Endothelial cell (in vitro differentiated cells): ENCODE measurements at places on chromosomes 2 and 18.

DNA sequence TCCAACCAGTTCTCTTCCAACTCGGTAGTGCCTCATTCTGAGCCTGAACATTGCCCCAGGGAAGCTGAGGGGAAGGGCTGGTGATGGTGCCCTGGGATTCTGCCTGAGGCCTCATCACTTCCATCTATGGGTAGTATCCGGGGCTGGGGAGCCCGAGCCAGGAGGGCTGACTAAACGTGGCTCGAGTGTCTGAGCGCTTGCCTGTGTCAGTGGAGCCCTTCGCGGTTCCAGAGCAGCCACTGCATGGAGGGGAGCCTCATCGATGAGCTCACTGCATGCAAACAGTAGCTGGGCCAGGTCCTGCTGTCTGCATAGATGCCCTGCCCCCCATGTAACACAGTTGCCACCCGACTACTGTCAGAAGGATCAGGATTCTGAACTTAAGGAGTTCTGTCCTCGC is 129.3 kb downstream of the GLI2 start:
- DNase-seq, result no peak

DNA sequence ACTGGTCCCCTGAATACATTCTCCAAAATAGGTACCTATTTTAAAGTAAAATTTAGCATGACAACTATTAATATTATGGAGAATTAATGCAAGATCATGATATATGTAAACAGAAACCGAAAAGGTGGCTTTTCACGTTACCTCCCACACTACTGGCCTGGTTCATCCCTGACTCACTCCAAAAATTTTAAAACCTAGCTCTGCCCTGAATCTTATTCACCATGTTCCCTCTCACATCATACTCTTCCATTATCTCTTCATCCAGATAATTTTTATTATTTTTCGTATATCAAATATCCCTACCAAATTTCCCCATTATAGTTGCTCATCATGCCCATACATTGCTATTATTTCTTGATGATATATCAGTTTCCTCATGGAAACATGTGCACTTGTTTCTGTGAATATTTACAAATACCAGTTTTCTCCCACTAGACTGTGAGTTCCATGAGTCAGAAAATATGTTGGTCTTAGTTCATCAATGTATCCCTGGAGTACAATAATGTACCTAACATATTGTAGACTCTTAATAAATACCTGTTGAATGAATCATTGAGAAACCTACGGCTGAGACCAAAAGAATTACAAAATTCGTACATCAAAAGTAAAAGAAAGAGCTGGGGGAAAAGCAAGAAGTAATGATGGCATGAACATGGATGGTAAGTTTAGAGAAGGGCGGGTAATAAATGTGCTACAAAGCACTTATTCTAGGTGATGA is 360.1 kb upstream of the CHAC2 start:
- no peak for DNase-seq

DNA sequence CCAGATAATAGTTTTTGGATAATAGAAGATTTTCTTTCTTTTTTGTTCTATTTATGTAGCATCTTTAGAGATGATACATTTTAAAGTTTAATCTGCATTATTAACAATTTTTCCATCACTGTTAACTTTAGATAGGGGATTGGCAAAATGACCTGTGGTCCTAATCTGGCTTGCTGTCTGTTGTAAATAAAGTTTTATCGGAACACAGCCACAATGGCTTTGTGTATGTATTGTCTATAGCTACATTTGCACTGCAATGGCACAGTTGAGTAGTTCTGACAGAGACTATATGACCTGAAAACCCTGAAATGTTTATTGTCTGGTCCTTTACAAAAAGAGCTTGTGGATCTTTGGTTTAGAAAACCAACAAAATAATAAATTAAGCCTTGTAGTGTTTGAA is 97.0 kb upstream of the CERS6 start:
- no peak for DNase-seq

DNA sequence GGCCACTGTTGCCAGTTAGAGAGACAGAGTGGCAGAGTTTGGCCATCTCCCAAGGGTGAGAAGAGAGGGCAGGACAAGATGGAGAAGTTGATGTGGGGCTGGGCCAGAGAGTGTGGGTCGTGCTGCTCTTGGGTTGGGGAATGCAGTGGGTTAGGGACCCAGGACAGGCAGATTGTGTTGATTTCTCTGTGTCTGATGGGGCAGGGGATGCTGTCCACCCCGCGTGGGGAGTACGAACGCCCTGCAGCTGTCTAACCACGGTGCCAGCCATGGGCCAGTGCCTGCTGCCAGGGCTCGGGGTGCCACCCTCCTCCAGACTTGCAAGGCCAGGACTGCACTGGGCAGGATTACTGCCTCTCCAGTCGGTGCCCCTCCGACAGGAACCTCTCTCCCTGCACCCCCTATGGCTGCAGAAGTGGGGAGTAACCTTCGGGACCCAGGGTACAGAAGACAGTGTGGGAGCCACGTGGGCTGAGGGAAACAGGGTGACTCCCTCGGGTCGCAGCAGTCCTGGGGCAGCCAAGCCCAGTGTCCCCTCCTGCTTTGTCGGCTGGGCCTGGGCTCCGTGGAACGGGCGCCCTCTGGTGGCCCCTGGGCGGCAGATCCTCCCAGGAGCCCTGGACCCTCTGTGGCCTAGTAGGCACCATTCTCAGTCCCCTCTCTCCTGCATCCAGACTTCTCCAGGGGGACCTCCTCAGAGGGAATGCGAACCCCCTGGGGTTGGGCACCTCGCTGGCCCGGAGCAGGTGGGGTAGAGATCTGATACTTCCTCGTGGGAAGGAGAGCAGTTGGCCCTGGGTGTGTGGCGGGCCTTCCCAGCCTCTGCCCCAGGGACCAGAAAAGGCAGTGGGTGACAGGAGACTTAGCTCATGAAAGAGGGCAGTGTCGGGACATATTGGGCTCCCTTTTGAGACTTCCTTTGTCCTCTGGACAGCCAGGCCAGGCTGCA is 2.7 kb downstream of the GPC1 start:
- peak; percentile 83 for DNase-seq

DNA sequence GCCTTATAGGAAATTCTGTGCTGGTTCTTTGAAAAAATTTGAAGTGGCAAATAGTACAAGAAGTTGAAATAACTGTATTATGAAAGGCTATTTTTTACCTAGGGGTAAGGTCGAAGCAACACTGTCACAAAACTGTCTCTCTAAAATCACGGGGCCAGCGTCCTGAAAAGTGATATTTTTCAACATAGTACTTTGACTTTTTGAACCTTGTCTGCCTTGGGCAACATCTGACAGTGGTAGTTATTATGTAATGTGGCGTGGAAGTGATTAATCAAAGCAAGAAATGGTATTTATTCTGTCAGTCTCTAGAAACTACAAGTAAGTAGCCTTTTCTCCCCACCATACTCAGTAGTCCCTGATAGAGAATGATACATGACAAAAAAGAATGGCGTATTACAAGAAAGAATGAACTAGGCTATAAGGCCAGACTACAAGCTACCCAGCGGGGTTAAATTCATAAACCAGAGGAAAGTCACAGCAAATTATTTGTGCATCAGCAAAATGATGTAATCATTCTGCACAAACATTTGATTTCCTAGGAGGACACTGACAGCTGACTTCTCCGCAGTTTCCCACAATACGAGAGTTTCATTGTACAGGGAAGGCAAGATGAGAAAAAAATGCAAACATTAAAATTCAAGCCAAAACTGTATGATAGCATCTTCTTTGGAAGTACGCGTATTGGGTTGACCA is 9.8 kb downstream of the GEN1 start:
- no peak for DNase-seq

DNA sequence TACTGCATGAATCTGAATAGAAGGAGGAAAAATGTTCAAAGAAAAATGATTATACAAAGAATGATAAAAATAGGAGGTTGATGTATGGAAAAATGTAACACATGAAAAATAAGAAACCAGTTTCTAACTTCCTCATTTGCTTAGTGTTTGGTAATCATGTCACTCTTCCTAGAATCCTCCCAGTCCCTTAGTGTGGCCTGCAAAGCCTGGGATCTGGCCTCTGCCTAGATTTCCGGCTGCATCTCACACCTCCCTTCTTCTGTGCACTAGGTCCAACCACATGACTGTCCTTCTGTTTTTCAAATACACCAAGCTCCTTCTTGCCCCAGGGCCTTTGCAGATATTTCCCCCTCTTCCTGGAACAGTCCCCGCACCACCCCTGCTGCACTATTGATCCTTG is 76.8 kb upstream of the RBMS1 start:
- no peak for DNase-seq

GRCh38 chr2:138094031-138094430 is 129.8 kb downstream of the HNMT start:
- no peak for DNase-seq

DNA sequence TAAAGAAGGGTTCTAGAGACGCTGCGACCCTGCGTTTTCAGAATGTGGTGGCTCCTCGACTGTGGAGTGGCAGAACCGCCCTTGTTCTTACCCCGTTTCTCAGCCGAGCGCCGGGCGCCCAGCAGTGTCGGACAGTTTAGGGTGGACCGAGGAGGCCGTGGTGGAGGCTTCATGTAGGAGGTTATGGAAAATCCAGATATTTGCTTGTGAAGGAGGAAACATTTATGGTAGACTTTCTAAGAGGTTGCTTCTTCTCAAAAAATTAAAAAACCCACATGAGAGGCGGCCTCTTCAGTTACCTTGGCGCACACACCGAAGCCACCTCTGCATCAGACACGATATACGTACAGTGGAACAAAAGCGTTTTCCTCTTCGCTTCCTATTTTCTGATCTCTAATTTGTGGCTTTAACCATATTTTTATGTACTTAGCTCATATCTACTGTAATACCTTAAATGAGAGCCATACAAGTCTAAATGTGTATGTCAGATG is 120.8 kb downstream of the NFATC1 start:
- DNase-seq, result no peak

GRCh38 chr2:142545036-142545435 is 332.4 kb upstream of the KYNU start:
- no peak for DNase-seq

DNA sequence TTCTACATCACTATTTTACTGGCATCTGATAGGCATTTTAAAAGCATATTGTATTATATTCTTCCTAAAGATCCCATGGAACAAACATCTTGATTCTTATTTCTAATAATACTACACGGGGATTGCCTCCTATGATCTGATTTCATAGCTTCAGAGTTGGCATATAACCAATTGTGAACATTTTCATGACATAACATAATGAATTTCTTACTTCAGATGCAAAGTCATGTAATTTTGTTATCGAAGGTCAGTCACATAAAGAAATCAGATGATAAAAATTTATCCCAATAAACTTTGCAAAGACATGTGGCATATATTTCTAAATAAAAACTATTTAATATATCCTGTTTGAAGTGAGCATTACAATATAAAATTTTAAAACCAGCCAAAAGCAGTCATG is 93.3 kb downstream of the COL5A2 start:
- no peak for DNase-seq

DNA sequence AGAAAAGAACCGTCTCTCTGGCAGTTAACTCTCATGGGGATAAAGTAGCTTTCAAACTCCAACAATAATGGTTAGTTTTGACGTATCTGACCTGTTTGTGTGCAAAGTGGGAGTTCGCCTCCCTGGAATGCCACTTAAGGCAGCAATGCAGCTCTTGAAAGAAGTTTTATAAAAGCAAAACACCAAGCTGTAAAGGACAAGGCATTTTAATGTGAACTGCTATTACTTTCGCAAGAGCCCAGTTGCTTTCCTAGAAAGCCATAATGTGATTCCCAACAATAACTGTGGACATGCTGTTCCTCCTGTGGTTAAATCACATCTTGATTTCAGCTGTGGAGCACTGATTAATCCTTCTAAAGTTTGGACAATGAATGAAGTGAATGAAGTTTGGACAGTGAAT is 303.7 kb downstream of the PTPRM start:
- DNase-seq, result no peak

DNA sequence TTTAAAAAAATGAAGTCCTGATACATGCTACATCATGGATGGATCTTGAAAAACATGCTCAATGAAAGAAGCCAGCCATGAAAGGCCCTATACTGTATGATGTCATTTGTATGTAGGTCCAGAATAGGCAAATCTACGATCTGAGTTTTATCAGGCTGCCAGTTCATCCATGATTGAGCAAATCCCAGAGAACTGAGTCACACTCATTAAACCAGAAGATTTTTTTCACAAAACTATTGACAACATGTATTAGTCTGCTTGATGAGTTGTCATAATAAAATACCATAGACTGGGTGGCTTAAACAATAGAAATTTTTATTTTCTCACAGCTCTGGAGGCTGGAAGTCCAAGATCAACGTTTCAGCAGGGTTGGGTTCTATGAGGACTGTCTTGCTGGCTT is 130.7 kb downstream of the MREG start:
- no peak for DNase-seq

DNA sequence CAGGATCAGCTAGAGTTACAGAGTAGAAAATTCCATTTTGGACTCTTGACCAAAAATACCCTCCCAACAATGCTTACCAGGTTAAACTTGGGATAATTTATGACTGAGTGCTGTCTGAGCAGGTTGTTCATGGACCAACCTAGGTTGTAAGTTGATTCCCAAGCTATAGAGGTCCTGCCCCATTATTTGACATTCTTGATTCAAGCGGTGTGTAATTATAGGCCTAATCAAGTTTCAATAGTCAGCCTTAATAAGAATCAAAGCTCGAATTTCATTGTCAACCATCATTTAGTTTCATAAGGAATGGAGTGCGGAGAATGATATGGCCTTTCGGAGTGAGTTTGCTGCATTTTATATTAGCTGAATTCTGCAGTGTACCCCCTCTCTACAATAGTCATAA is 152.8 kb upstream of the FIGN start:
- DNase-seq, result no peak

- no peak for DNase-seq
Measured at GRCh38 chr18:11488175-11488574, 121.2 kb upstream of the SLC35G4 start.

DNA sequence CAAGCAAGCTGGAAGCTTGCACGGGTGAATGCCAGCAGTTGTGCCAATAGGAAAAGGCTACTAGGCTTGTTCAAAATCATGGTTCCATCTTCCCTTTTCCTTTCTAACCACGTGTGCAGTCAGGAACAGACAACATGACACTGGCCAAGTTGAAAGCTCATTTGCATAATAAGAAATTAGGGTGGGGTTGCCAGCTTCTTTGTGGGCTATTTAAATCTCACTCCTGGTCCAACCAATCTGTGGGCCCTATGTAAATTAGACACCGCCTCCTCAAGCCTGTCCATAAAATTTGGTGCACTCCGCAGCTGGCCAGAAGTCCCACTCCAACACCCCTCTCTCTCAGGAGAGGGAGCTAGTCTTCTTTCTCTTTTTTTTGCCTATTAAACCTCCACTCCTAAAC is 1948.4 kb upstream of the PIK3C3 start:
- DNase-seq, result no peak

GRCh38 chr18:34929336-34929780 is 111.9 kb upstream of the MAPRE2 start:
- DNase-seq, result no peak

GRCh38 chr2:214076527-214076926 is 334.3 kb upstream of the VWC2L start:
- DNase-seq, result no peak

DNA sequence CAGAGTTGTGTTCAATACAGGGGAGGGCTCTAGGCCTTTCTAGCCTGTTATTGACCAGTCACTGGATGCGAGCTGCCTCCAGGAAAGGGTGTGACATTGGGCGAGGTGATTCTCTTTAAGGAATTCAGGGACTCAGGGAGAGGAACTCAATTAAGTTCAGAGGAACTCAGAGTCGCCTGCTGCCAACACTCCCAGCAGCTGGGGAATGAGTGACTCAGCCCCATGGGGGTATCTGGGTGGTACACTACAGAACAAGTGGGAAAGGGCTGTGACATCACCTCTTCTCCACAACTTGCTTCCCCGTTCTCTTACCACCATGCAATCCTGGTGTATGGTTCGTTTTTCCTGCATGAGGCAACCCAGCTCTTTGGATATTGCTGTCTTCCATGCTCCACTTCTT is 50.4 kb upstream of the CYRIA start:
- no peak for DNase-seq

GRCh38 chr2:71831193-71831577 is 316.5 kb downstream of the CYP26B1 start:
- DNase-seq, result no peak
